ENCODE measurements at places on chromosomes 11 and 22.

DNA sequence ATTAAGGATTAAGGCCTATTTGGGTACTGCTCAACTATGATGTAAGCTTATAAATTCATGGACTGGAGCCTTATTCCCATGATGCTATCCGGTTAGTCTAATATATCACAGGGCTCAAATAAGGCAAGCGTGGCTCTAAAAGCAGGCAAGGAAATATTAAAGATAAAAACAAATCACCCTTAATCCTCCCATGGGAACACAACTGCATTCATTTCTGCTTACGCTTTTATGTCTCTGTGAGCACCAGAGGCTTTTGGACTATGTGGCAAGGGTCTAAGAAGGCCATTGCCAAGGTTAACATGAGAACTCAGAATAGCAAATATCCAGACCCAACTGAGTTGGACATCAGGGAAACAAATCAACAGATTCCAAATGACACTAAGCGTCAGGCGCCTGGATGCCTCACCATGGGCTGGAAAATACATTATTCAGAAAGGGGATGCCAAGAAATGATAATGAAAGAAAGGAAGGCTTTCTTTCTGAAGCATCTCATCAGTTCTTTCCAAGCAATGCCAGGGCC is 138.1 kb downstream of the SLC1A2 start:
- no peak for DNase-seq

DNA sequence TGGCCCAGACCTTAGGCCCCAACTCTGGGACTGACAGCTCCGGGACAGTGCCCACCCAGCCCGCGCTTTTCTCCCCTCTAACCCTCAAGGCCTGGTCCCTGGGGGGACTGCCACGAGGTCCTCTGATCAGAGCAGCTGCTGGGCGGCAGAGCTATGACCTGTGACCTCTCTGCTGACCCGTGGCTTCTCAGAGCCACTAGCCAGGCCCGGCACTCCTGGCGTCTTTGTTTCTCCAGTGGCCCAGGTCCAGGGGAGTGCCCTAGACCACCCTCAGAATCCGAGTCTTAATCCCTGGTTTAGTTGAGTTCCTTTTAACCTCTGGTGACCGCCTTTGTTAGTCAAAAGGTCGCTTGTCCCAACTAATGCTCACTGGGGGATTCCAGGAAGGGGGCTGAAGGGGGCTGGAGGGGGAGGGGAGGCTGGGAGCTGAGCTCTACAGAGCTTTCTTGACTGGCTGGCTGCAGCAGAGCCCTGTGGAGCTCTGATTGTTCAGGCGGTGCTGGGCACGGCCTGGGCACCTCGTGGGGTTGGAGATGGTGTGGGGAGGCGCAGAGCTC is 1.2 kb downstream of the FBLN1 start:
- no peak for DNase-seq

DNA sequence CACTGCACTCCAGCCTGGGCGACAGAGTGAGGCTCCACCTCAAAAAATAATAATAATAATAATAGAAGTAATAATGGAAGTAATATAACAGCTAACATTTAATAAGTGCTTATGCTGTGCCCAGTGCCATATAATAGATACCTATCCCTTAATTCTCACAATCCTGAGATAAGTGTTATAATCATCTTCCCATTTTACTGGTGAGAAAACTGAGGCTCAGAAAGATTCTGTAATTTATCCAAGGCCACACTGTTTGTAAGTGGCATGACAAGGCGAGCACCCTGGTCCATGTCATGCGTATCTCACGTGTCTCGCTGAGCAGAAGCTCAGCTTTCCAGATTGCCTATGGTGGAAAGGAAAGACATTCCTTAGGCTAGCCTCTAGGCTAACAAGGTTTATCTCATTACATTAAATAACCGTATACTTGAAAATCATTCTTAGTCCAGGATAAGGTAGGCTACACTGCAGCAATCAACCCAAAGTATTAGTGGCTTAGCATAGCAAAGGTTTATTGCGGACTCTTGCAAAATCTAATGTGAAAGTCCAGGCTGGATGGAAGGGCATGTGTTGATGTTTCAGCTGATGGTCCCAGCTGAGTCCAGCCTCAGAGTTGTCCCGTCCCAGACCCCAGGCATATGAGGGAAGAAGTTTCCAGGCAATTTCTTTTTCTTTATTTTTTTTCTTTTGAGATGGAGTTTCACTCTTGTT is 15.0 kb upstream of the LDLRAD3 start:
- no peak for DNase-seq

GRCh38 chr11:62315431-62315830 is 16.6 kb upstream of the SCGB1D4 start:
- DNase-seq: no peak

DNA sequence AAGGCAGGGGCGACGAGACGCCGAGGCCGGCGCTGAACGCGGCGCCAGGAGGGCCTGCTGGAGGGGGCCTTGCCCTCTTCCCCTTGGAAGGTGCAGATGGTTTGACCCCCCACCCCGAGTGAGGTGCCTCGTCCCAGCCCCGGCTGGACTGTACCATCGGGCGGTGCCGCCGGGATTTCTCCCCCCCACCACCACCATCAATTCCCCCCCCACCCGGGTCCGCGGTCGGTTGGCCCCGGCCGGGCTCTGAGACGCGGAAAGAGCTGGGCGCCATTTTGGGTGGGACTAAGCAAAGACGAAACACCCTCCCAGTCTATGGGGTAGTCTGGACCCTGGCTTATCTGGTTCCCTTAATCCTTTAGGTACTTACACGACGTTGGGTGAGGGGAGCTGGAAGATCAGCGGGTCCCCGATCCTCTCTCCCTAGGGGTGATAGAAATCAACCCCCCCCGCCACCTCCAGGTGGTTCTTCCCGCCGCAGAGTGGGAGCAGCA is at the start of gene PRDM10:
TSS of gene PRDM10 (minus strand) at position 484 of the 494 bp plus-strand sequence. CDS start 41,871 bp downstream, outside the sequence.
- DNase-seq: peak; percentile 77

GRCh38 chr22:39959640-39960447 is at the start of gene TMA7B:
TSS of gene TMA7B (plus strand) at chr22:39960397. CDS start at chr22:39964375, 3,978 bp downstream.
- DNase-seq: no peak

- no peak for DNase-seq
Measured at GRCh38 chr22:45534339-45535192, 31.9 kb downstream of the FBLN1 start.

- DNase-seq: no peak
Measured at GRCh38 chr22:25880524-25880923, 138.5 kb downstream of the MYO18B start.

DNA sequence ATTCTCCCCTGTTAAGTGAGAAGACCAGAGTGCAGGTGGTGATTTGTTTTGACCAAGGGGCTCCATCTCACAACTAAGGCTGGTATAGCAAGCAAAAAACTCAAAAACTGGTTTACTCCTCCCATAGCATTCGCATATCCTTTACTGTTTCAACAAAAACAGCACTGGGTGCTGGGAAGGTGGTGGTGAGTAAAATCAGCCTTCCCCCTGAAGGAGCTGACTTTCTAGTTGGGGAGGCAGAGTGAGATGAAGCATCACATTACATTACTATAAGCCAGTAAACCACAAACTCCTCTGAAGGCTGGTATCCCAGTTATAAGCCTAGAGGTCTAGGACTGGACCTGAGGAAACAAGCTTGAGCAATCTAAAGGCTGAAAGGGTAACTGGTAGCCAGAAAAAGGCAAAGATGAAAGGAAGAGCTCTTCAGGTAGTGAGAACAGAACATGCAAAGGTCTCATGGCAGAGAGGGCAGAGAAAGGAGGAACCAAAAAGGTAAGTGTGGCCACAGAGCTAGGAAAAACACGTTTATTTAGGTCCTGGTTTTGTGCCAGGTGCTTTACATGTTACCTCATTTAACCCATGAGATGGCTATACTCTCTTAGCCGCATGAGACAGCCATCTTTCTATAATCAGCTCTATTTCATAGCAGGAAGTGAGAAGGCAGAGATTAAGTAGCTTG is 22.3 kb downstream of the TMEM123 start:
- no peak for DNase-seq

DNA sequence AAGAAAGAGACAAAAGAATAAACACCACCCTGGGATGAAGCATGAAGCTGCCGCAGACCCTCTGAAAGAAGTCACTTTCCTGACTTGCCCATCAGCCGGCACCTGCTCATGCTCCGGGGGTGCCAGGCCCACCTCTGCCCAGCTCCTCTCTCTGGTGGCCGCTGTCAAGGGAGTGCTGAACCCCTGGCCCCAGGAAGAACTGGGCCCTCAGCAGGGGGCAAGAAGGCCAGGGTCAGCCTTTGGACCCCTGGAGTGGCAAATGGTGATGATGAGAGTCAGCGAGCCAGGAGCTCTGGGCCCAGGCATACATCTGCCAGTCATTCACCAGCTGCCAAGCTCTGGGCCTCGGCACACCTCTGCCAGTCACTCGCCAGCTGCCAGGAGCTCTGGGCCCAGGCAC is 17.4 kb downstream of the TTLL8 start:
- no peak for DNase-seq

DNA sequence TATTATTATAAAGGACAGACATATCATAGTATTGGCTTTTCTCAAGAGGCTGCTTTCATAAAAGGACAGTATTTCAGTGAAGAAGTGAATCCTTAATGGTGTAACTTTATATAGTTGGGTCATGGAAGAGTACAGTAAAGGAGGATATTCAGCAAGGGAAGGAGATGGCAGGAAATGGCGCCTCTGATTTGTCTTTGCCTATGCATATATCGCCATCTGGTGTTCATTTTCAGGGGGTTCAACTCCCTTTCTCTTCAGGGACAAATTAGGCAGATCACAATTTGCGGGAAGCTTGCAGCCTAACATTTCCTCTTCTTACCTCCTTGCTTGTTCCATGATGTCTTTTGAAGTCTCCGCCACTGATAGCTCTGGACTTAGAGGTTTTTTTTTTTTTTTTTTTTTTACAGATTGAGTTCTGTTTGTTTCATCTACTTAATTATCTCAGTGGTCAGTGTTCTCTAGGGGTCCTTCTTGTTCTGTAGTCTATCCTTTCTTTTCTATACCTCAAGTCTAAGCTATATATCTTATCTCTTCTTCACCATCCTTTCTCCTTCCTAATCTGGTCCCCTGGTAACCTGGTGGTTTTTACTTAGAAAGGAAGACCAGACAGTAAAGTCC is 21.8 kb upstream of the RRM1 start:
- peak; percentile 40 for DNase-seq

- no peak for DNase-seq
Measured at GRCh38 chr22:22571429-22571828, 12.4 kb upstream of the PRAME start.

DNA sequence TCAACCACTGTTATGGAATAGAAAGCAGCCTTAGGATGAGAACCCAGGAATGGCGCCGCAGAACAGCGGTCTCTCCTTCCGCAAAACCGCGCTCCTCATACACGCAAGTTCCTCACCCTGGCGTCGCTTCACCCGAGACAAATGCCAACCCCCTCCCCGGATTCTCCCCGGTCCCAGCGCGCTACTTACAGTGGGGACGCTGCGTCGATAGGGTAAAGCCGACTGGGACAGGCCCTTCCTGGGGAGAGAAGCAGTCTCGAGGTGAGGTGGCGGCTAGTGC is 287 bp downstream of the RPS13 start:
- no peak for DNase-seq

GRCh38 chr22:45051419-45051818 is 41.6 kb upstream of the PHF21B start:
- no peak for DNase-seq
